Omental fat pad (tissue), 4 donors: ENCODE measurements at places on chromosomes 2 and 18. TPM values are rescaled to one million over a fixed set of nuclear protein-coding genes. Genes with fewer than 3 reads are reported as not detected.

The KCMF1 gene
- total RNA-seq = 71.9 TPM

The TMEM169 gene
- 0.36 TPM for total RNA-seq

The CRYBA2 gene
- total RNA-seq = not detected

- no peak for DNase-seq
Measured at GRCh38 chr2:214902286-214902685, 92.8 kb upstream of the BARD1 start.

DNA sequence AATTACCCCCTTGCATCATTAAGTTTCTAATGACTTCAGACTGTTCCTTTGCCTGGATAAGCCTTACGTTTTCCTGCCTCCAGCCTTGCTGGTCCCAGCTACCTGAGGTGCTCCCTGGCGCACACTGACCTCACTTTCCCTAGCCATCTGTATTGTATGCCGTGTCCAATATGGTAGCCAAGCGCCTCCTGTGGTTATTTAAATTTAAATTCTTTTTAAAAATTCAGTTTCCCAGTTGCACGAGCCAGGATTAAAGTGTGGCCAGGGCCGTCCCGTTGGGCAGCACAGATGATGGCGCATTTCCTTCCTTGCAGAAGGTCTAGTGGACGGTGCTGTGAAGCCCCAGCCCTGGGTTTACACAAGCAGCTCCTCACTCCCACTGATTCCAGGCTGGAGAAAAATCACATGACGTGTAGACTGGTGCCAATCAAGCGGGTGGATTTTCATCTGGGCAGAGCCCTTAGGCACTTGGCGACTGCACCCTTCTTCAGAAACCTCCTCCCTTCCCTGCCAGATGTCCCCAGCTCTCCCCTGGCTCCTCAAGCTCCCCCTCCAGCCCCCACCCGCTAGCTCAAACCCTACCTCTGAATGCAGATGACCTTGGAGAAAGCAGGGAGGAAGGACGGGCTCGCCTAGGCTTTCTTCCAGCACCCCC, 33.9 kb downstream of the ACKR3 start:
- DNase-seq = no peak

GRCh38 chr2:71617266-71617665, 163.9 kb downstream of the DYSF start:
- no peak for DNase-seq
